NB4 (cell line): ENCODE measurements at places on chromosomes 2 and 18.

- no peak for DNase-seq
Measured at GRCh38 chr2:7792031-7792651, 874.9 kb downstream of the RNF144A start.

GRCh38 chr2:142217804-142218203 is 87.0 kb upstream of the LRP1B start:
- DNase-seq, result no peak

GRCh38 chr18:50751490-50751889 is 68.3 kb downstream of the MRO start:
- DNase-seq, result no peak

DNA sequence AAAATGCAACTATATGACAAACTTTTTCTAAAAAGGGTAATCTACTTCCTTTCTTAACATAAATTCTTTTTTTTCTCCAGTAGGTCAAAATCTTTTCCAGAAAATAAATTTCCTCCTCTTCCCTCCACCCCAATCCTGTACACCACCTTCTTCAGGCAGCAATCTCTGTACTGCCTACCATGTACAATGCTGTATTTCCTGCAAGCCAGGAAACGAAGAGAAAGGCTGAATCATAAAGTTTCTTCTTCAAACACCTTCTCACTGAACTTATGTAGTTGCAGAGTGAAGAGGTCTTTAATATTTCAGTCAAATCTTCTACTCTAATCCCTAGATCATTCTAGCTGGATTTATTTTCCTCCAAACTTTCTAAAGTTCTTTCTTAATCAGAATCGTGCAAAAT is 18.2 kb upstream of the C2orf66 start:
- no peak for DNase-seq

- no peak for DNase-seq
Measured at GRCh38 chr2:182191061-182191460, 205.4 kb downstream of the PPP1R1C start.

- no peak for DNase-seq
Measured at GRCh38 chr2:47950340-47951301, 44.3 kb upstream of the FBXO11 start.
